ENCODE measurements at places on chromosomes 3 and 15. TPM values are rescaled to one million over a fixed set of nuclear protein-coding genes. Genes with fewer than 3 reads are reported as not detected.

GRCh38 chr3:100776746-100777145 is 67.5 kb downstream of the TFG start:
- ATAC-seq = no peak
- peaks cover 63% of the 10 kb centered on the region for H3K36me3 ChIP-seq
- H3K4me3 ChIP-seq = no peak overlapping the region
- H3K27me3 ChIP-seq = no peaks in the 10 kb centered on the region
- H3K27ac ChIP-seq = no peak overlapping the region
- H3K4me1 ChIP-seq = no peaks in the 10 kb centered on the region

Gene CLDND1
- total RNA-seq = 117 TPM

DNA sequence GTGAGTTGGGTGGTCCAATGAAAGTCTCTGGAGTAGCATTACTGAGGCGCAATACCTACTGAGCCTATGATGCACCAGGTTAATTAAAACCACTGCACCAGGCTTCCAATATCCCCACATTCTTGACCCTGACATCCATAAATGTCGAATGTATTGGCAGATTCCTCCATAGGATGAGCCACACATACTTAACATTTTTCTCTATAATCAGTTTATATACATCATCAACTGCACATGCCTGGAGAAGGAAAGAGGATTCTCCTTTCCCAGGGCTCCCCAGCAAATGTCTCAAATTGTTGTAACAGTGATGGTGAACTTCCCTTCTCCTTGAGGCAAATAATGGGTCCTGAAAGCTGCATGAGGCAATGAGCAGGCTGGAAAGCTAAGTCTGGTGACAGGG is 82.3 kb upstream of the LPP start:
- peaks cover 15% of the 10 kb centered on the region for H3K4me1 ChIP-seq
- no peak overlapping the region for H3K4me3 ChIP-seq
- H3K27ac ChIP-seq = no peak overlapping the region
- H3K36me3 ChIP-seq = no peaks in the 10 kb centered on the region

DNA sequence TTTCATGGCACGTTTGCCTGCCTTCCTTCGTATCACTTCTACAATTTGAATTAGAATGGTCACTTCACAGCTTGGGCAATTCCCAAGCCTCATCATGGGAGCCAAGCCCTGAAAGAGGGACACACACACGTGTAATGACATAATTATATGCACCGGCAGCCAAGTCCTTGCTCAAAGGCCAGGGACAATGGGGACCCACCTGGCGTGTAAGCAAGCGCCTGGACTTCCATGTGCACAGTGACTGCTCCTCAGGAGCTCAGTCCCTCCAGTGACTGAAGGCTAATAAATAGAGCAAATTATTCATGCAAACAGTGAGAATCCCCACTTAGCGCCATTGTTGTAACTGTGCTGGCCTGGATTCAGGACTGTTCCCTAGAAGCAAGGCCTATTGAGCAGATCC is 115.1 kb downstream of the DNAJB8 start:
- H3K27ac ChIP-seq = no peak overlapping the region
- H3K4me1 ChIP-seq = peaks cover 21% of the 10 kb centered on the region
- ATAC-seq = no peak
- no peaks in the 10 kb centered on the region for H3K27me3 ChIP-seq
- no peak overlapping the region for H3K4me3 ChIP-seq

Gene GOLGA8O
- not detected for total RNA-seq

- H3K4me1 ChIP-seq = no peaks in the 10 kb centered on the region
- no peak overlapping the region for H3K4me3 ChIP-seq
- no peaks in the 10 kb centered on the region for H3K27me3 ChIP-seq
- no peaks in the 10 kb centered on the region for H3K36me3 ChIP-seq
- ATAC-seq = no peak
Measured at GRCh38 chr3:63130625-63131024, 147.5 kb upstream of the SYNPR start.

DNA sequence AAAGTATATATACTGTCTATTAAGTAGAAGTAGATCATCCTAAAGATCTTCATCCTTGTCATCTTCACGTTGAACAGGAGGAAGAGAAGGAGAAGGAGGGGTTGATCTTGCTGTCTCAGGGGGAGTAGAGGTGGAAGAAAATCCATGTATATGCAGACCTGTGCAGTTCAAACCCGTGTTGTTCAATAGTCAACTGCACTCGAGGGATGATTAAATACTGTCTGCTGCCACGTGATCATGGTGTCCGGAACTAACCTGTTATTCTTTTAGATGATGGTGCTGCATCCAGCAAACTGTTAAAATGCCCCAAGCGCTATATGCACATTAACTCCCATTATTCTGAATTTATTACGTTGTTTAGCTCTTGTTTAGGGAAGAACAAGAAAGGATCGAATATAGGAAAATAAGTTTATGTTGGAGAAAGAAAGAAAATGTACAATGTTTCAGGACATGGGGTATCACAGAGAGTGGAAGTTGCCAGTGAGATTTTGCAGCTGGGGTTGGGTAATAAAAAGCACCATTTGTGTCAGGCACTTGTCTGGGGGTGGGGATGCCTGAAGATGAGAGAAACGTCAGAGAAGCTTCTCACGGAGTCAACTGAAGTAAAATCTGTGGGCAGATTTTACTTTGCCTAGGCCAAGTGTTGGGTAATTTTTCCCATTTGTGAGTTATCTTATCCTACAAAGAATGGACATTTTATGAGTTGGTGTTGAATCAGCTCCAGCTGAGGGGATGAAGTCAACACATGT is 229.2 kb downstream of the RYR3 start:
- no peak overlapping the region for H3K4me3 ChIP-seq
- H3K4me1 ChIP-seq = no peaks in the 10 kb centered on the region
- H3K27ac ChIP-seq = no peak overlapping the region
- no peaks in the 10 kb centered on the region for H3K36me3 ChIP-seq
- no peak for ATAC-seq
- H3K27me3 ChIP-seq = no peaks in the 10 kb centered on the region

Measured in gastroesophageal sphincter (tissue), 4 donors.